ENCODE measurements at places on chromosomes 4 and X. TPM values are rescaled to one million over a fixed set of nuclear protein-coding genes. Genes with fewer than 3 reads are reported as not detected.

DNA sequence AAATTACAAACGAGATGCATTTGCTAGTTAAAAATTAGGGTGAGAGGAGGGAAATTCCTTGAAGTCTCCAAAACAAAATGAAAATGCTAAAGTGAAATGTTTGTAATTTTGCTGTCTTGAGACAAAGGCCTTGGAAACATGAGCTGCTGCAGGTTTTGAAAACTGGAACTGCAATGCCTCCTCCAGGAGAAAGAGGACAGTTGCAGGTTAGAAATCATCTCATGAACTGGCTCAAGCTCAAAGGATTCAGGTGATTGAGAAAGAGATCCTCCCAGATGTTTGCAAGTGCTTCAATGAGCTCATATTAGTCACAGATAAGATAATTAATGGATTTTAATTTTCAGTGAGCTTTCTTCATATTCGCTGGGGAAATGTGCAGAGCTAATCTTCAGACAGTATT, 32.4 kb downstream of the SMPX start:
- no peak overlapping the region for H3K27ac ChIP-seq
- no peak for DNase-seq
- H3K4me1 ChIP-seq = no peaks in the 10 kb centered on the region

DNA sequence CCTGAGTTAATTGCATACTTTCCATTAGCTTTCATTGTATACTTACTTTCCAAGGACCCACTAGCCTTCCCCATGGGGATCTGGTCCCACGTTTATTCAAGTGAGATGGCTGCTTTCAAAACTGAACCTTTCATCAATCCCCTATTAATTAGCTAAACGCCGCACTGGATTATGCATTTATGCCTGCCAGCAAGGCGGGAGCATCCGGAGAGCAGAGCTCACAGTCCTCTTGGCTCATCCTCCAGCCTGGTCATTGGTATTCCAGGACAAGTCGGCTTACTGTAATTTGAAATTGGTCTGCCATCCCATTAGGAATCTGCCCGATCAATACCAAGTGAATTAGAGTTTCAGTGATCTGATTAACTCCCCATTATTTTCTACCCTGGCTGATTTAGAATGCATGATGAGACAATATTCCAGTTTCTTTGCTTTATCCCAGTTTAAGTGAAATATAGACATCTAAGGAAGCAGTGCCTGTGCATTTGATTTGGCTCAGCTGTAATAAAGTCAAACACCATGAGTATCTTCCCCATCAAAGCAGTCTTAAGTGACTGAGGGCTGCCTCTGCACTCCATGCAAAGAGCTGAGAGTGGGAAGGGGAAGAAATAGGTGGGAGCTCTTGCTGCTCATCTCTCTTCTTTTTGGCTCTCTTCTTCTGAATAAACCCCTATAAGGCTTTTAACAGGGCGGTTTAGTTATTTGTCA, 411.4 kb downstream of the GPAT3 start:
- no peaks in the 10 kb centered on the region for H3K36me3 ChIP-seq
- no peaks in the 10 kb centered on the region for H3K4me1 ChIP-seq
- no peak overlapping the region for H3K4me3 ChIP-seq
- H3K27ac ChIP-seq = no peak overlapping the region
- no peaks in the 10 kb centered on the region for H3K27me3 ChIP-seq

- no peak overlapping the region for H3K27ac ChIP-seq
- no peaks in the 10 kb centered on the region for H3K27me3 ChIP-seq
- H3K4me3 ChIP-seq = no peak overlapping the region
- no peak for DNase-seq
- H3K36me3 ChIP-seq = no peaks in the 10 kb centered on the region
Observed at GRCh38 chr4:153832054-153832453, 43.2 kb upstream of the SFRP2 start.

- DNase-seq = no peak
- H3K4me1 ChIP-seq = no peaks in the 10 kb centered on the region
- no peak overlapping the region for H3K4me3 ChIP-seq
Observed at GRCh38 chrX:68865300-68865699, 36.5 kb downstream of the EFNB1 start.

- H3K27ac ChIP-seq = no peak overlapping the region
- H3K36me3 ChIP-seq = no peaks in the 10 kb centered on the region
- no peak for DNase-seq
Observed at GRCh38 chrX:112011376-112011775, 71.2 kb downstream of the TRPC5 start.

DNA sequence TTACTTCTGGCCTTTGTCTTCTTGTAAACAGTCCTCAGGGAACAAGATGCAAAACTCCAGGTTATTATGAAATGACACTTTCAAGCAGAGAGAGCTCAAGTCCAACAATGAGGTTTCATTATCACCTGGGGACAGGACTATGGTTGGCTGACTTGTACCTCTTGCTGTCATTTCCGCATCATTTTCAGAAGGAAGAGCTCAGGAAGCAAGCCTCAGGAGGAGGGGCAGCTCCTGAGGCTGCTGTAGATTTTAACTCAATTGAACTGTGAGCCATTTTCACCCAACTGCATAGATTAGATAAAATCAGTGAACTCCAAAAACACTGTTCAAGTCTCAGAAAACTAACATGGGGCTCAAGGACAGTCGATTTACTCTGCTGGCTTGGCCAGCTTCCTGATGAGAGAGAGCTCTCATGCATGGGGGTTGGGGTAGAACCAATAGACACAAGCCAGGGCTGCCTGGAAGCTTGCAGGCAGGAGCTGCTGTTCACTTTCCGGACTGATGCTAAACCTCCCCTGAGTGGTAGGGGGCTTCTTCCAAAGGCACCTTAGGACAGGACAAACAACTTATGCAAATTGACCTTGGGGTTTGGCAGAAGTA, 23.6 kb downstream of the TMEM255A start:
- no peak overlapping the region for H3K27ac ChIP-seq
- no peaks in the 10 kb centered on the region for H3K27me3 ChIP-seq
- no peaks in the 10 kb centered on the region for H3K4me1 ChIP-seq

DNA sequence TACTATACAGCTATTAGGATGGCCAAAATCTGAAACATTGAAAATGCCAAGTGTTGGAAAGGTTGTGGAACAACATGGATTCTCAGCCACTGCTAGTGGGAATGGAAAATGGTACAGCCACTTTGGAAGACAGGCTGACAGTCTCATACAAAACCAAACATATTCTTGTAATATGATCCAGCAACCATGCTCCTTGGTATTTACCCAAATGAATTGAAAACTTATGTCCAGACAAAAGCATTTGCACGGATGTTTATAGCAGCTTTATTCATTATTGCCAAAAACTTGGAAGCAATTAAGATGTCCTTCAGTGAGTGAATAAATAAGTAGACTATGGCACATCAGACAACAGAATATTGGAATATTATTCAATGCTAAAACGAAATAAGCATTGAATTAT, 105.8 kb upstream of the DCLK2 start:
- no peaks in the 10 kb centered on the region for H3K4me1 ChIP-seq
- no peak overlapping the region for H3K27ac ChIP-seq
- H3K36me3 ChIP-seq = no peaks in the 10 kb centered on the region
- no peaks in the 10 kb centered on the region for H3K27me3 ChIP-seq

DNA sequence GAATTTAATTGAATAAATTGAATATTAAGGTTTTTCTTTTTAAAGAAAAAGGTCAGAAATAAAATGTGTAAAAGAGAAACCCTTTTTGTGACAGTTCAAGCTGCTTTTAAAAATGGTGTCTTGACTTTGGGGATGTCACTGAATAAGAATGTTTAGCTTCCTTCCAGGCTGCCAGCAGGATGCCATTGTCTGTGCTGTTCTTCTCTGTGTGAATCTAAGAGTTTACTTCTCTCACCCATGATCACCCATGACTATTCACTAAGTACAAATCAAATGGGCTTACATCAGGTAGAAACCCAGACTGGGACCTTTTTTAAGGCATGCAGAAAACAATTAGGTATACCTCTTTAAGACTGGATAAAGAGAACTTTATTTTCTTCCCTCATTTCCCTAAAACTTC, 115.3 kb downstream of the DACH2 start:
- H3K27ac ChIP-seq = no peak overlapping the region
- no peaks in the 10 kb centered on the region for H3K36me3 ChIP-seq
- no peaks in the 10 kb centered on the region for H3K4me1 ChIP-seq
- H3K27me3 ChIP-seq = no peaks in the 10 kb centered on the region
- no peak overlapping the region for H3K4me3 ChIP-seq

DNA sequence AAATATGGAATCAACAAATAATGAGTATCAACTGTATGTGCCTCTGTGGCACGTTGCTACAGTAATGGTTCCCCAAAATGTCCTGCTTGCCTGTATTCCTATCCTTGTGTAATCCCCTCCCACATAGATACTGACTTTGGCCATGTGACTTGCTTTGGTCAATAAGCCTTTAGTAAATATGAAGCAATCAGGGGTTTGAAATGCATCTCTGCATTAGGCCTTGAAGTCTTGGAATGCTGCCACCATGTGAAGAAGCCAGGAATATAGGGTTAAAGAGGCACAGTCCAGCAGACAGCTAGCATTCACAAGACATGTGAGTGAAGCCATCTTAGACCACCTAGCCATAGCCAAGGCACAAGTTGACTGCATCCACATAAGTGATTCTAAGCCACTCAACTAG, 190.9 kb downstream of the GABRB1 start:
- no peaks in the 10 kb centered on the region for H3K36me3 ChIP-seq
- no peak overlapping the region for H3K4me3 ChIP-seq
- no peaks in the 10 kb centered on the region for H3K27me3 ChIP-seq
- no peak for DNase-seq
- no peaks in the 10 kb centered on the region for H3K4me1 ChIP-seq
- H3K27ac ChIP-seq = no peak overlapping the region

GRCh38 chrX:70421618-70422017, 1.5 kb upstream of the GDPD2 start:
- H3K27ac ChIP-seq = no peak overlapping the region
- no peaks in the 10 kb centered on the region for H3K36me3 ChIP-seq
- no peak for DNase-seq
- no peak overlapping the region for H3K4me3 ChIP-seq

- H3K27ac ChIP-seq = no peak overlapping the region
- no peaks in the 10 kb centered on the region for H3K4me1 ChIP-seq
- no peaks in the 10 kb centered on the region for H3K36me3 ChIP-seq
- H3K27me3 ChIP-seq = no peaks in the 10 kb centered on the region
Observed at GRCh38 chr4:150268444-150268843, 190.2 kb downstream of the DCLK2 start.

GRCh38 chr4:178385481-178385880, 943.2 kb upstream of the AGA start:
- no peaks in the 10 kb centered on the region for H3K36me3 ChIP-seq
- no peaks in the 10 kb centered on the region for H3K4me1 ChIP-seq
- no peak for DNase-seq
- H3K27ac ChIP-seq = no peak overlapping the region
- H3K4me3 ChIP-seq = no peak overlapping the region

- no peaks in the 10 kb centered on the region for H3K4me1 ChIP-seq
- H3K4me3 ChIP-seq = no peak overlapping the region
- H3K27ac ChIP-seq = no peak overlapping the region
- no peaks in the 10 kb centered on the region for H3K36me3 ChIP-seq
Observed at GRCh38 chr4:160370046-160370445, 1267.2 kb downstream of the RAPGEF2 start.

- no peaks in the 10 kb centered on the region for H3K27me3 ChIP-seq
- H3K27ac ChIP-seq = no peak overlapping the region
- H3K4me3 ChIP-seq = no peak overlapping the region
- DNase-seq = no peak
Observed at GRCh38 chrX:100797359-100797758, 22.8 kb upstream of the CSTF2 start.

DNA sequence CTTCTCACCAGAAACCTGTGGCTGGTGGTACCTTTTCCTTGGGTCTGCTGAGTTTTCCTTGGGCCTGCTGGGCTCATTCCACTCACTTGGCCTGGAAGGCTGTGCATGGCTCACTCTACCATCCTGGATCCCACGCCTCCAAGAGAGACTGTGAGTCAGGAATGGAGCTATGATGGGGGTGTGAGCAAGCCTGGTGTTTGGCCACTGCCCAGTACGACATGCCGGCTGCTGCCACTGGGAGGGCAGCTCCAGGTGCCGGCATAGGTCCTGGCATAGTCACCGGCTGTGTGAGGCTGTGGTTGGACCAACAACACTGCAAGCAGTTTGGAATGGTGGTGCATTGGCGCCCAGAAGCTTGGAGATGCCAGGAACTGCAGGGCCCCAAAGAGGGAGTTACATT, 721.7 kb downstream of the PCDH18 start:
- no peak for DNase-seq
- no peaks in the 10 kb centered on the region for H3K27me3 ChIP-seq
- H3K4me1 ChIP-seq = no peaks in the 10 kb centered on the region
- H3K36me3 ChIP-seq = no peaks in the 10 kb centered on the region
- no peak overlapping the region for H3K4me3 ChIP-seq

- no peak for DNase-seq
- no peaks in the 10 kb centered on the region for H3K4me1 ChIP-seq
- no peak overlapping the region for H3K27ac ChIP-seq
- H3K36me3 ChIP-seq = no peaks in the 10 kb centered on the region
Observed at GRCh38 chr4:19309378-19309777, 942.3 kb upstream of the SLIT2 start.

DNA sequence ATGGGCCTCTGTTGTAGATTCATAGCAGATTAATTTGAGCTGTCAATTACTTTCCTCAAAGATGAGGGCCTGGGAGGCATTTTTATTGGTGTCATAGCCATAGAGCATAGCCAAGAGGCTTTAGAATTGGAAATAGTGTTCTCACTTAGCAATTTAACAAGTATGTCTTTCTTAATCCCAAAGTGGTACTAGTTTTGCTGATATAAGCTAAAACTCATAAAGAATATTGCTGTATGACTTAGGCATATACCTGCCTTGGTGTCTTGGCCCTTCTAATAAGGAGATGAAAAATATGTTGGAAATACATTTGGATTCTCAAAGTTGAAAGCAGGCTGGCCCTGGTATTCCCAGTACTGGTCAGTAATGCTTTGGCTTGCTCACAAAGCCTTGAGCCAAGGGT, 221.5 kb upstream of the CXCL13 start:
- no peaks in the 10 kb centered on the region for H3K36me3 ChIP-seq
- no peaks in the 10 kb centered on the region for H3K27me3 ChIP-seq
- no peak for DNase-seq

The TACC3 gene
- total RNA-seq = 8.9 TPM

The CXorf65 gene
- total RNA-seq = not detected

The TAF7L gene
- total RNA-seq = not detected

The VEGFD gene
- total RNA-seq = 22.6 TPM

The INTU gene
- total RNA-seq = 7.6 TPM

The MTTP gene
- 0.79 TPM for total RNA-seq

The FBXW7 gene
- total RNA-seq = 56.8 TPM

The GPRIN3 gene
- total RNA-seq = 21.8 TPM

The TRIM61 gene
- total RNA-seq = 2.4 TPM
